ENCODE measurements at places on chromosomes 12 and 14.

DNA sequence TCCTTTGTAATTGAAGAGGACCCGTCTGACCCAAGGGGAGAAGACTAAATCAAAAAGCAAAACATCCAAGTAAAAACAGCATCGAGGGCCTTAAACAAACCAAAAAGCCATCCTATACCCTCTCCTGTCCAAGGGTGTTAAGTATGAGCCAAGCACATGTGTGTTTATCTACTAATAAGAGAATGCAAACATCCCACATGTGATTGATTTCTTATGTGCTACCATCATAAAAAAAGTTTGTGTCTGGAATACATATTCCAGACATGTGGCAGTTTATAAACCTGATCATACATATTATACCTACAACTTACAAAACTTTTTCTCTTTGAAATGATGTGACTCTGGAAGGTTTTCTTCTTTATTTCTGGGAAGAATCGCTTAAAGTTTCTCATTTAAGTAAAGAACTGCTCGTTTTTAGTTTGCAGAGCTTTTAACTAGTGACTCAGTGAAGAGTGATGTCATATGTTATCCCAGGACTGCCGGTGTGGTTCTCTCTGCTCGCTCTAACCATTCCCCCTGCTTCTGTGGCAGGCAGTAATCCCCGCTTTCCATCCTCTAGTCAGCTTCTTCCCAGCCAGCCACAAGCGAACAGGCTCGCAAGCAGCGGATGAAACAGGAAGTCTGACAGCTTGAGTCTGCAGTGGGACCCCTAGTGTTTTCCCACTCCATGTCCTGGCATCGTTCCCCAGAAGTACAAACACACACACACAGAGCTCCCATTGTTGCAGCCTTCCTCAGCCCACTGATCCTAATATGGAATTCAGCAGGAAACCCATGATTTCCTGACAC is 431 bp upstream of the RHOJ start:
- peak; percentile 99 for DNase-seq

- no peak for DNase-seq
Observed at GRCh38 chr14:96497087-96497486, 5.1 kb upstream of the PAPOLA start.

- no peak for DNase-seq
Observed at GRCh38 chr12:716506-716905, 35.9 kb upstream of the WNK1 start.

DNA sequence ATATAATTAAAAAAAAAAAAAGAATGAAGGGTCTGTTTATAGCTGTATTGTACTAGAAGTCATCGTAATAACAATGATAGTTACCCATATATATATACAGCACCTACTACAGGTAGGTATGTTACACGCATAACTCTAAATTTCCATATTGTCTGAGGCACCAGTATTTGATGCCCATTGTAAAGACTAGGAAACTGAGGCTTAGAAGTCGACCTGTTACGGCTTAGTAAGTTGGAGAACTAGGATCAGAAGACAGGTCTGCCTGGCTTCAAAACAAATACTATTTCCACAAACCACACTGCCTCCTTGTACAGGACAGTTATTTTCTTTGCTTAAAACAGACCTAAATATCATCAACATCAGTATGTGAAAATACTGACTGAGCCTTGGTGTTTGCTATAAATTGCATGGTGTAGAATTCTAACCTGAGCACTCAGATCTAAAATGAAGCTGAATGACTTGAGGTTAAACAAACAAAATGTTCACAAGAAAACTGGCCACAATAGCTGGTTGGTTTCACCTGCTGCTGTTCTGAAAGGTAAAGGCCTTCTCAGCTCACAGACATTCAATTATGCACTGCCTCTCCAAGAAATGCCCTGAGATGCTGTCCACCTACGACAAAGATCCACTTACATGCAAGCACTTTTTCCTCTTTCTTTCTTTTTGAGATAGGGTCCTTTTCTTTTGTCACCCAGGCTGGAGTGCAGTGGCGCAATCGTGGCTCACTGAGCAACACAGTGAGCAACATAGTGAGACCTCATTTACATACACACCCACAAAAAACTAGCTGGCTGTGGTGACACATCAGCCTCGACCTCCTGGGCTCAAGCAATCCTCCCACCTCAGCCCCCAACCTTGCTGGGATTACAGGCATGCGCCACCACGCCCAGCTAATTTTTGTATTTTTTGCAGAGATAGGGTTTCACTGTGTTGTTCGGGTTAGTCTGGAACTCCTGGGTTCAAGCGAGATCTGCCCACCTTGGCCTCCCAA is 35.7 kb downstream of the SSH1 start:
- DNase-seq: peak; percentile 84

GRCh38 chr14:33332497-33332896 is 393.8 kb downstream of the NPAS3 start:
- no peak for DNase-seq

DNA sequence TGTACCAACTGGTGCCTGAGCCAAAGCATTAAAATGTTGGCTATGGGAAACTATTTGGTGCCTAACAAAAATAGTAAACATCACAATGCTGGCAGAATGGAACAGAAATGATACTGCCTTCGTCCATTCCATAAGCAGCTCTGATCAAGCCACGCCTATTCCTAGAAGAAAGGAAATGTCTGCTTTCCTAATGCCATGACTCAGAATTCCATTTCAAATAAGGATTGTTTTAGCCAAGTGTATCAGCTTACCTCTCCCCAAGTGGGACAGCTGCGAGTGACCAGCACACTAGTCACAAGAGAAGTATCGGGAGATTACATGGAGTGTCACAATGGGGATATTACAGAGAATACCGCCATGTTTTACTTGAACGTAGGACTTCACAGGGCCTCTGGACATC is 38.7 kb downstream of the GLT8D2 start:
- DNase-seq: peak; percentile 88

GRCh38 chr12:103955811-103956508 is 9.7 kb upstream of the TDG start:
- no peak for DNase-seq
